Lower lobe of right lung (tissue), 2 donors: ENCODE measurements at places on chromosomes 7 and 10. TPM values are rescaled to one million over a fixed set of nuclear protein-coding genes. Genes with fewer than 3 reads are reported as not detected.

DNA sequence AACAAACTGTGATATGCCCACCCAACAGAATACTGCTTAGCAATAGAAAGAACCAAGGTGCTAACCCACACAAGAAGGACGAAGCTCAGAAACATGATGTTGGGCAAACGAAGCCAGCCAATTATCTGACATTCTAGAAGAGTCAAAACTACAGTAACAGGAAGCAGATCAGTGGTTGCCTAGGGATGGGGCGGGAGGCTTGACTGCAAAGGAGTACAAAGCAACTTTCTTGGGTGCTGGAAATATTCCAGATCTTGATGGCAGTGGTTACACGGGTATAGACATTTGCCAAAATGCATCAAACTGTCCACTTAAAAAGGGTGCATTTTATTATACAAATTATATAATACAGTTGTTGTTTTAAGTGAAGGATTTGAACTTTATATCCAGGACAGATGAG lies 41.1 kb upstream of the RET start:
- no peaks in the 10 kb centered on the region for H3K27me3 ChIP-seq
- DNase-seq = no peak
- no peaks in the 10 kb centered on the region for H3K4me1 ChIP-seq
- H3K27ac ChIP-seq = no peak overlapping the region

DNA sequence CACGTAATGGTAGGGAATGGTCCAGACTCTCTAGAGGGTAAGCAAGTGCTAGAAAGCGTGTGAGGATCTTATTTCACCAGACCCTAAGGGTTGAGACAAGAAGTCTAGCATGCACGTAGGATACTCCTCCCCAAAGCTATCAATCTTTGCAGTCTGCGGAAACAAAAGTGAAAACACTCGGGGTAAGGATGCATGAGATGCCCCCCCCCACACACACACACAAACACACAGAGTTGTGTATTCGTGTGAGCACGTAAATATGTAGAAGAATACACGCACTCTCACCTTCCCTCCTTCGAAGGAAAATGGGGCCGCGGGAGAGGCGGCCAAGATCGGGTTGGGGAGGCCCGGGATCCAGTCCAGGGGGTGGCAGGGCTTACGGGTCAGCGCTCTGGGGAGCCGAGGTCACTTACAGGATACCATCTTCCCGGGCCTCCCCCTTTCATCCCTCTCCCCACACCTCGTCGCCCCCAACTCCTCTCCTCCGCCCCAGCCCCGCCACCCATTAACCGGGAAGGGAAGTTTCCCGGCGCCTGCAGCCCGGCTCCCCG lies 455 bp downstream of the CUL2 start:
- DNase-seq = no peak

GRCh38 chr7:157047148-157047547 lies 36.7 kb upstream of the MNX1 start:
- no peak overlapping the region for H3K27ac ChIP-seq
- H3K4me1 ChIP-seq = no peaks in the 10 kb centered on the region
- peaks cover 24% of the 10 kb centered on the region for H3K27me3 ChIP-seq
- DNase-seq = no peak
- no peak overlapping the region for H3K4me3 ChIP-seq

- peaks cover 86% of the 10 kb centered on the region for H3K36me3 ChIP-seq
- H3K27me3 ChIP-seq = no peaks in the 10 kb centered on the region
- no peak overlapping the region for H3K4me3 ChIP-seq
- H3K27ac ChIP-seq = no peak overlapping the region
- DNase-seq = no peak
These were observed 9.4 kb downstream of the TUBGCP2 start for GRCh38 chr10:133299224-133299623.

DNA sequence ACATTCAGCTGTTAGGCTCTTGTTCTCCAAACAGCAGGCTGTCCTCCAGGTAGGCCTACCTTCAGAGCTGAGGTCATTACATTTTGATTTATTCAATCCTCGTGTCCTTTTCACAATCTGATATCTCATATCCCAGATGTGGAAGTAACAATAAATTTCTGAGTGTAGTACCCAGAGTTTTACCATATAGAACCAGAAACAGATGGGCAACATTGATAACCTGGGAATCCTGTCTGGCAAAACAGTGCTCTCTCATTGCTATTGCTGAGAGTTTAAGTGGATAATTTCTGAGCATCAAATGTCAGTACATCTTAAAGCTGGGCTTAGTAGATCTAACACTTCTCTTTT lies 1007.8 kb downstream of the REEP3 start:
- DNase-seq = no peak
- no peak overlapping the region for H3K27ac ChIP-seq
- H3K36me3 ChIP-seq = no peaks in the 10 kb centered on the region
- H3K4me3 ChIP-seq = no peak overlapping the region

DNA sequence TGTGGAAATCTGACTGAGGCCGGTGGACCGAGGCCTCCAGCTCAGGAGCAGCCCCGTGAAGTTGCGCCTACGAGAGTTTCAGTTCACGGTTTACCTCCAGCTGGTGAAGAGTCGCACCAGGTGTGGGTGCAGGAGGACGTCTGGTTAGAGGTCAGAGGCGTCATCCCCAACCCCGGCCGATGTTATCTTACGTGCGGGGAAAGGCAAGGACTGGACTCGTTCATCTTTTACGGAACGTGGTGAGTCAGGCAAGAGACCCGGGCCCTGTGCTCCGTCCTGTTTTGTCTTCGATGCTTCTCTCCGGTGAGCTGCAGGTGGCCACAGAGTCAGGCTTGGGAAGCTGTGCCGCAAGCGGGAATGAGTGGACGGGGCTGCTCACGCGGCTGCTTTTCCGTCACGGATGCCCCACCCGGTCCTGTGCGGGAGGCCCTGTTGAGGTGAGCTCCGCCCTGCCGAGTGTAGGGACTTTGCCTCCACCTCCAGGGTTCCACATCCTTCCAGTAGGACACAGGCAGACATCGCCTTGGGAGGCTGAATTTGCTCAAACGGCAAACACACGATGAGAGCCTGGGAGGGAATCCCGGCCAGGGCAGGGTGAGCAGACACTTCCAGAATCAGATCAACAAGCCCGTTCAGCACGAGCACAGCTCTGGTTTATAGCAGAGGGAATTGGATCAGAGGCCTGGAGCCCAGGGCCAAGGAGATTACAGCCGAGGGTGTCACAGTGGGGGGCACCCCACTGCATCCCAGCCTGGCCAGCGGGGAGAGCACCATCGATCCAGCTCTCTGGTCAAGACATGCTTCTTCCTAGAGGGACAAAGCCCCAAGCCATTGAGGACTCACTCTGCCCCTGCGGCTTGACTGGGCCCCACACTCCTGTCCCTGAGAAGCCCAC lies 50.1 kb upstream of the INPP5A start:
- H3K36me3 ChIP-seq = no peaks in the 10 kb centered on the region
- H3K27me3 ChIP-seq = no peaks in the 10 kb centered on the region
- no peaks in the 10 kb centered on the region for H3K4me1 ChIP-seq
- no peak overlapping the region for H3K4me3 ChIP-seq
- DNase-seq = peak; percentile 26
- no peak overlapping the region for H3K27ac ChIP-seq

DNA sequence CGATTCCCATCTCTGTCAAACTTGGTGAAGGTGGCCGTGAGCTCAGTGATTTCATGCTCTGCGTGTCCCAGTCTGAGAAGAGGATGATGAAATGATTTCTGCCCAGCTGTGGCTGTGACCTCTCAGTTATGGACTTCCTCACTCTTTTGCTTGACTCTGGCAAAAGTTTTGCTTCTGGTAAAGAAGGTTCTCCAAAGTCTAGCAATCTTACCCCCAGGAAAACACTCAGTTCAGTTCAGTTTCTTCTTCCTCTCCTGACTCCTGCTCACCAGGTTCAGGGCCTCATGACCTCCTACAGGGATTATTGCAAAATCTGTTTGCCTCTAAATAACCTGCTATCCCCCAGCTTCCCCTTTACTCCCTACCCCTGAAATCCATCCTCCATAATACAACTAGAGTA lies 4.9 kb upstream of the BLOC1S2 start:
- no peaks in the 10 kb centered on the region for H3K36me3 ChIP-seq
- no peaks in the 10 kb centered on the region for H3K27me3 ChIP-seq
- H3K4me1 ChIP-seq = peaks cover 6% of the 10 kb centered on the region
- no peak for DNase-seq

Gene ENKUR
- total RNA-seq = 6.5 TPM

Gene HGF
- 17.2 TPM for total RNA-seq
